Liver (tissue), 10 donors: ENCODE measurements at places on chromosomes 2 and 18.

GRCh38 chr2:184698476-184698875 lies 100.1 kb downstream of the ZNF804A start:
- DNase-seq, result no peak

DNA sequence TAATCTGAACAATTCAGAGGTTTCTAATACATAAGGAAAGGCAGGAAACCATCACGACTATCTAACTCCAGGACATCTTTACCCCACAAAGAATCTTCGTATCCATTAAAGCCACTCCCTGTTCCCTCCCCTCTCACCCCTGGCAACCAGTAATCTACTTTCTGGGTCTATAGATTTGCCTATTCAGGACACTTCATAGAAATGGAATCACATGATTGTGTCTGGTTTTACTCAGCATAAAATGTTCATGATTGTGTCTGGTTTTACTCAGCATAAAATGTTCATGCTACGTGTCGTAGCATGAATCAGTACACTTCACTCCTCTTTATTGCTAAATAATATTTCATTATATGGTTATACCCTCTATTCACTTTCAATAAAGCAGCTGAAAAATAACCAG lies 11.6 kb downstream of the FECH start:
- no peak for DNase-seq

GRCh38 chr2:119366649-119367471 lies at the start of the genes C2orf76 and DBI:
Gene C2orf76 (minus strand): TSS chr2:119366834. CDS start chr2:119339959, 26,875 bp downstream.
Gene DBI (plus strand): TSS chr2:119366977. CDS start chr2:119367052, 75 bp downstream.
- DNase-seq, result peak; percentile 94

DNA sequence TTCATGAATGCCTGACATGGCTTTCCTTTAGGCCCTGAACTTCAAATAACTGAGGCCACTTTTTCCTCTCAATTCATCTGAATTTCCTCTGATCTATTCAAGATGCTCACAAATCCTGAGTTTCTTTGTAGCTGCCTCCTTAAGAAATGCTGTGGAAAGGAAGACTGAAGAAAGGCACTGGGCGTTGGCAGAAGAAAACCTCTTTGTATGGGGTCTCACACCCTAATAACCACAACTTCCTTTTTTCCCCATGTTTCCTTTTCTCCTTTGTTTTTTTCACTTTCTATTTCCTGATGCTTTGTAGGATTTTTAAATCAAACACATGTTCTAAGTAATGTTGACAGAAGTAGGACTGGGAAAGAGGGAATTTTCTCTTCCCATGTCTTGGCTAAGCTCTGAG lies 447.4 kb downstream of the CMPK2 start:
- DNase-seq, result no peak

- no peak for DNase-seq
Measured at GRCh38 chr2:159542101-159542500, 74.2 kb downstream of the BAZ2B start.

DNA sequence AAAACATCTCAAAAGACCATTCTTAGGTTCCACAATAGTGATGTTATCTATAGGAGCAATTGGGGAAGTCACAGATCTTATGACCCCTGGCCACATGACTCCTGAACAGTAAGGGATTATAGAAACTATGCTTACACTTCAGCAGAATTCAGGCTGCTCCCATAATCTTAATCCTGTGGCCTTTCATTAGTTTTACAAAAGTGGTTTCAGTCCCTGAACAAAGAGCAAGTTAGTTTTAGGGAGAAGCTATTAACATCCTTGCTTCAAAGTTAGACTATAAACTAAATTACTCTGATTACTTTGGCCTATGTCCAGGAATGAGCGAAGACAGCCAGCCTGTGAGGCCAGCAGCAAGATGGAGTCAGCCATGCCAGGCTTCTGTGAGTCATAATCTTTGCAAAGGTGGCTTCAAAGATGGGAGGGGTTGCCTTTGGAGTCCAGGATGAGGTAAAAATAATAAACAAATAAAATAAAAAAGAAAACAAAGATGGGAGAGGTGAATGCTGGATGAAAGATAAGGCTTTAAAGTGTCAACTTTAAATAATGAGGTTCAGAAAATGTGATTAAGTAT lies 168.7 kb upstream of the NDUFV2 start:
- no peak for DNase-seq
